ENCODE measurements at places on chromosomes 4 and X.

GRCh38 chrX:45761920-45762319, 561.2 kb upstream of the DIPK2B start:
- no peak for DNase-seq

DNA sequence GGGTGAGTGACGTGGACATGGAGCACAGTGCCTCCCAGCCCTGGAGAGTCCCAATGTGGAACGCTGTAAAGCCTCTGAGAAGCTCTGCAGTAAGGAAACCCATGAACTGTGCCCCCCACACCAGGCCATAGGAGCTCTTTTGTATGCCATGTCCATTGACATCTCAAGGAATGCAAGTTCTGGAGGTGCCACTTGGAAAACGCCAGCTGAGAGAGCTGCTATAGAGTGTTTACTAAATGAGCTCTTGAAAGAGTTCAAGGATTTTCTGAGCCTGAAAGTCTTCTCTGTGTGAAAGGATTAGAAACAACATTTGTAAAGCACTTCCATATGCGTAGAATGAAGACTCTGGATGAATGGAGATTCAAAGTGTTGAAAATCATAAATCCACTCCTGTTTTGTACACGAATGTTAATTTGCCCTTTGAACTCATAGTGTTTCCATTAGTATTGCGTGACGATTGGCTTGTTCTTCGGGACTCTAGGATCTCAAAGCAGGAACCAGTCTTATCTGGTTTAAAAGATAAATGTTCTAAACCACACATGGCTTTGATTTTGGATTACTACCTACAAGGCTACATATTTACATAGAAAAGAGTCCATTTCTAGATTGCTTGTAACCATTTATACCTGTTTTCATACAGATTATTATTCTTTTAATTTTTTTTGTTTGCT, 41.8 kb upstream of the STOX2 start:
- DNase-seq, result no peak

DNA sequence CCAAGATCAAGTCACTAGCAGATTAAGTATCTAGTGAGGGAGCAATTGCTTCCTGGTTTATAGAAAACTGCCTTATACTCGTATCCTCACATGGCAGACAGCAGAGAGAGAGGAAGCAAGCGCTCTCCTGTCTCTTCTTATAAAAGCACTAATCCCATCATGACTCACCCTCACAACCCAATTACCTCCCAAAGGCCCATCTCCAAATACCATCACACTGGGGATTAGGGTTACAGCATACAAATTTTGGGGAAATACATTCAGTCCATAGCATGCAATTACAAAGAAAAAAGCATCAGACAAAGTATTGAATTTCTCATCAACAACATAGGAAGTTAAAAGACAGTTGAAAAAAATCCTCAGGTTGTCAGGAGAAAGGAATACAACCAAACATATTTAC, 292.6 kb downstream of the IQCM start:
- no peak for DNase-seq

GRCh38 chrX:153539171-153539978, 21.9 kb downstream of the ATP2B3 start:
- DNase-seq, result peak; percentile 48

DNA sequence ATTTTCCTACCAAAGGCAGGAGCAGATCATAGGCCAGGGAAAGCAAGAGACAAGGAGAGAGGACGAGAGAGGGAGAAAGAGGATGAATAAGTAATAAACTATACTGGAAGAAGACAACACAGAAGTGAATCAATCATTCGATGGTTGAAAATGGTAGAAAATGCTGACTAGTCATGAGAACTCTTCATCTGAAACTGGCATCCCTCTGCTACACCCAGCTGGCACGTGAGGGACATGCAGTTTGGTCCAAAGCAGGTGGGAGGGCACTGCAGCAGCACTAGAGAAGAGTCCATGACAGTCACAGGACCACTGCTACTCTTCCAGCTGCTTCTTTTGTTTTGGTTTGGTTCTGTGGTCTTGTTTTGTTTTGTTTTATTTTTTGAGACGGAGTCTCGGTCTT, 74.1 kb downstream of the AFAP1 start:
- DNase-seq, result no peak
